ENCODE measurements at places on chromosomes 1 and 21.

DNA sequence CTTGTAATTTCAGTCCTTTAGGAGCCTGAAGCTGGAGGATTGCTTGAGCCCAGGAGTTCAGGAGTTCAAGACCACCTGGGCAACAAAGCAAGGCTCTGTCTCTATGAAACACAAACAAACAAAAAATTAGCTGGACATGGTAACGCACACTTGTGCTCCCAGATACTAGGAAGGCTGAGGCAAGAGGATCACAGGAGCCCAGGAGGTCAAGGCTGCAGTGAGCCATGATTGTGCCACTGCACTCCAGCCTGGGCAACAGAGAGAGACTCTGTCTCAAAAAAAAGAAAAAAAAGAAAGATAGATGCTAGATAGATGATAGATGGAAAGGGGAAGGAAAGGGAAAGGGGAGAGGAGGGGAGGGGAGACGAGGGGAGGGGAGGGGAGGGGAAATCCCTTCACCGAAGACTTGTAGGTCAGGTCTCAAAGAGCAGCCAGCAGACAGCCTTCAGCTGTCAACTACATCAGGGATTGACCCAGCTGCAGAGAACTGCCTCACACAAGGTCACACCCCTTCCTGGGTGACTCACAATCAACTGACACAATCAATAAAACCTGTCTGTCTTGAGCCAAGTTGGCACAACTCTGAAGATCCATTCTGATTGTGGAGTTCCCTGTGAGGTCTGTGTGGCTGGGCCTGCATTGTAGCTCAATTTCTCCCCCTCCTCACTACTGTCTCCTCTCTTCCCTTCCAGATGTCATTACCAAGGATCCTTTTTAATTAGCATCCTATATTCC, 200.6 kb downstream of the RGS7 start:
- no peak for DNase-seq

DNA sequence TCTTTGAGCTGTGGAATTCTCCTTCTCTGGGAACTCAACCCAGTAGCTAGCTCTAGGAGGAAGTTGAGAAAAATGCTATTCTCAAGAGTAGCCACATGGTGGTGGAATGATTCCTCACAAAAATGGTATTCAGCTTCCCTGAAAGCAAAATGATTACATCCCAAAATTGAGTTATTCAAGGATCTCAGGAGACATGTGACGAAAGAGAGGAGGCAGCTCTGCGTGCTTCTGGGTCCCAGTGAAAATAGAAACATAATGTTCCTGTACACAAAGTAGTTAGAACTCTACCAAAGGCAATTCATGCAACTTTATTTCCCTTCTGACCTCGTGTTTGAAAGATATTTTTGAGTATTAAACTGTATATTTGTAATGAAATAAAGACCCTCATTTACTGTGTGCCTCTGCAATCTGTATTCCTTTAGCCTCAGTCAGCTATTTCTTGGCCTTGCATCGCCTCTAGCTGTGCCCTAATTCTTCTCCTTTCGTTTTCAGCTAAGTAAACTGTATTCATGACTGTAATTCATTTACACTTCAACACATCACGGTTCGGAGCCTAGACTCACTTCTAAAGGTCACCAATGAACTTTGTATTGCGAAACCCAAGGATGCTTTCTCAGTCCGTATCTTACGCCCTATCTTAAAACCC, 167.3 kb downstream of the FASLG start:
- peak; percentile 95 for DNase-seq

DNA sequence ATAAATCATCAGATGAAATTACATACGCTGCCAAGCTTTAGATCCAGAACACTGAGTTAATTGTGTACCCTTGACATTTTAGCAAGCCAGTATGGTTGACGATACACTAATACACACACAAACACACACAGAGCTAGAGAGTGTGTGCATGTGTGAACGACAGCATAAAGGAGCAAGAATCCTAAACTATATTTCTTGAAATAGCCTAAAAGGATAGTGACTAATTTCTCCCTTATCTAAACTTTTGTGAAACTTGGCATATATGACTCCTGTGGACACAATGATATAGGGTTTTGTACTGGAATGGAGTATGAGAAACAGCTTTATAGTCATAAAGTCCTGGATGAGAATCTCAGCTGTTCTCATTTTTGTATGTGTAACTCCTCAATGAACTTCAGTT, 65.1 kb upstream of the DMRTA2 start:
- DNase-seq = no peak

DNA sequence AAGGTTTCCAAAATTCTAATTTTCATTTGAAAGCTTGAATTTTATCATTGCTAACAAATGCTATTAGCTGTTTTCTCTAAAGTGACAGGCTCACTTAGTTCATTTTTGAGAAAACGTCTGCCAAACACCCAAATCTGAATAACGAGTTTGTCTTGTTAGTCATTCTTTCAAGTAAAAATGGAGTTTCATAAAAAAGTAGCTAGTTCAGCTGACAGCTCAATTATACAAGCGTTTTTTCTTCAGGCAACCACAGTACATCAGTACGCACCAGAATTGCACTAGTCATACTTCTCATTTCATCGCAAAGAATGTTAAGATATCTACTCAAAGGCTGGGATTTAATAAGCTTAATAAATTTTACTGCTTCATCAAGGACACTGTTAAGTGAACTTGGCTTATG, 72.3 kb upstream of the SLFNL1 start:
- DNase-seq = no peak

DNA sequence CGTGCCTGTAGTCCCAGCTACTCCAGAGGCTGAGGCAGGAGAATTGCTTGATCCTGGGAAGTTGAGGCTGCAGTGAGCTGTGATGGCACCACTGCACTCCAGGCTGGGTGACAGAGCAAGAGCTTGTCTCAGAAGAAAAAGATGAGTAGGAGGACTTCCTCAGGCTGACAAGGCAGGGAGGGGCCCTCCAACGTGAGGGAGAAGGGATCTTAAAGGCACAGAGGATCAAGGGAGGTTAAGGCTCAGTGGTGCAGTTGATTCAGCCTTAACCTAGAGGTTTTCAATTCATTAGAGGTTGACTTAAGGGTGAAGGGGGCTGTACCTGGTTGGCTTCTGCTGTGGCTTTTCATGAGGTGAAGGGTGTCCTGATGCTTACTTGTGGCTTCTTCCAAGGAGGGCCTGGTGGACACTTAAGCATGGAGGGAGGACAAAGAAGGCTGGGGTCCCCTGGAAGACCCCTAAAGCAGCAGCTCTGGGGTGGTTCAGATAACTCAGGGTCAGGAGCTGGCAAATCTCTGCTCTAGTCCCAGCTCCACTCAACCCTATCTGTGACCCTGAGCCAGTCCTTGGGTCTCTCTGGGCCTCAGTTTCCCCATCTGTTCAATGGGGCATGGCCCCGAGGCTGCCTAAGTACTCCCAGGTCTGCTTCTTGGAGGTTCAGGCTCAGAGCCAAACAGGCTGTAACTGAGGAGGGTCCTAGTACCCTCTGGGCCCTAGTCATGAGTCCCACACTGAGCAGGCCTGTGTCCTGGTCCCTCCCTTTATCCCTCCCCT, 6.3 kb downstream of the EXTL1 start:
- no peak for DNase-seq

Data from muscle of leg (tissue), 16 donors.